ENCODE measurements at places on chromosomes 7 and 10.

DNA sequence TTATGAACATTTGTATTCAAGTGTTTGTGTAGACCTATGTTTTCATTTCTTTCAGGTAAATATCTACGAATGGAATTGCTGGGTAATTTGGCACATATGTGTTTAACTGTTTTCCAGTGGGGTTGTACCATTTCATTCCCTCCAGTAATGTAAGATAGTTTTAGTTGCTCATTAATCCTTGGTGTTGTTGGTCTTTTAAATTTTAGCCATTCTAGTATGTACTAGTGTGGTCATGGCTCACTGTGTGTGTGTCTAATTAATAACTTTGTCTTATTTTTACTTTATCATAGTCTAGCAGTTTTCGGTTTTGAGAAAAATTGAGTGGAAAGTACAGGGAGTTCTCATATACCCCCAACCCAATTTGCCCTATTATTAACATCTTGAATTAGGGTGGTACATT lies 278.8 kb downstream of the CAMK1D start:
- no peak for DNase-seq

- DNase-seq = no peak
These were observed 150.9 kb downstream of the SEMA3A start for GRCh38 chr7:84043661-84044191.

DNA sequence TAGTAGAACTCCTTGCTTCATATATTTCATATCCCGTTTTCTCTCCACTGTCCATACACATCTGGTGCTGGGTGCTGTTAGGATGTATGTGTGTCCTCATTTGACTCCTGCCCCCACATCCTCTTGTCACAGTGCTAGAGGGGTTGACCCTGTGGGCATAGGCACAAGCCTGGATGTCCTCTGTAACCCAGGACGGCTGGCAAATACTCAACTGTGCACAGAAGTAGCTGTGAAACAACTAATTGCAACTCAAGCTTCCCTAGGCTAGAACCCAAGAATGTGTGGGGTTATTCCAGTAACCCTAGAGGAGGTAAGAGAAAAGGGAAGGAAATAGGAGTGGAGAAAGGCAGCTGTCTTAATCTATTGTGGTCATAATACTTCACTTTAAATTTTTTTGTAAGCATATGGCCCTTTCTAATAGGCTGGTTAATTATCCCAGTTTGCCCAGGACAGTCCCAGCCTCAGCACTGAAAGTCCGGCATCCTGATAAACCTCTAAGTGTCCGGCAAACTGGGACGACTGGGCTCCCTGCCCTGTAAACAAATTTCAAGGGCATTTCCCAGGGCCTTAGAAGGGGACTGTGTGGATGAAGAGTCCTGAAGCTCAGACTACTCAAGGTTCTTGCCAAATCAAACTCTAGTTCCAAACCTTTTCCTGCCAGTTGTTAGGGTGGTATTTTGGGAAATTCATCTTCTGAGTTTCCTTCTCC lies 283.2 kb upstream of the CELF2 start:
- DNase-seq = no peak

DNA sequence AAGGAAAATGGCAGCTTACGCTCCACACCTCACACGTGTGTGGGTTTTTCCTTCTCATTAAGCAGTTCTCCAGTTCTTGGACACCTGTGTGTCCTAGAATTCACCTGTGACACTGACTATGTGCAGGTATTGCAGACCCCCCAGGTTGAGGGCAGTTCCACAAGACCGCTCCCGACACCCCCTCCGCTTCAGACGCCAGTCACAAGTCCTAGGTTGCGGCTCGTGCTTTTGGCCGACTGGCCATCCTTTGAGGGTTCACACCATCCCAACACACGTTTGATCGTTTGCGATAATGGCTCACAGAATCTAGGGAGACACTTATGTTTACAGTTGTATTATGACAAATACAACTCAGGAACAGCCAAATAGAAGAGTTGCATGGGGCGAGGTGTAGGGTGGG lies 44.5 kb downstream of the CAMK1D start:
- DNase-seq = no peak

GRCh38 chr7:46369933-46370654 lies 449.0 kb upstream of the IGFBP3 start:
- DNase-seq = no peak

DNA sequence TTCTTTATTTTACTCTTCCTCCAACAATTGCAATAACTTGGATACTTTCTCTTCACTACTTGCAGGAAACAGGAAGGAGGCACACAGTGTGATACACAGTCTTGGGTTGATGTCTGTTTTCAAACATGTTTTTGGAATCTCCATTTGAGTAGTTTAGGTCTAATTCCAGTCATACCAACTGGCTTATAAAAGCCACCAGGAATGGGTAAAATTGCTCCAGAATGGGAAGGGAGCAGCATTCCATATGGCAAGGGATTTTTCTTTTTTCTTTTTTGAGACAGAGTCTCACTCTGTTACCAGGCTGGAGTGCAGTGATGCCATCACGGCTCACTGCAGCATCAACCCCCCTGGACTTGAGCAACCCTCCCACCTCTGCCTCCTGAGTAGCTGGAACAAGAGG lies 545.1 kb upstream of the GALNT17 start:
- no peak for DNase-seq

GRCh38 chr10:47022311-47023131 lies 111.3 kb downstream of the PTPN20 start:
- DNase-seq = no peak

DNA sequence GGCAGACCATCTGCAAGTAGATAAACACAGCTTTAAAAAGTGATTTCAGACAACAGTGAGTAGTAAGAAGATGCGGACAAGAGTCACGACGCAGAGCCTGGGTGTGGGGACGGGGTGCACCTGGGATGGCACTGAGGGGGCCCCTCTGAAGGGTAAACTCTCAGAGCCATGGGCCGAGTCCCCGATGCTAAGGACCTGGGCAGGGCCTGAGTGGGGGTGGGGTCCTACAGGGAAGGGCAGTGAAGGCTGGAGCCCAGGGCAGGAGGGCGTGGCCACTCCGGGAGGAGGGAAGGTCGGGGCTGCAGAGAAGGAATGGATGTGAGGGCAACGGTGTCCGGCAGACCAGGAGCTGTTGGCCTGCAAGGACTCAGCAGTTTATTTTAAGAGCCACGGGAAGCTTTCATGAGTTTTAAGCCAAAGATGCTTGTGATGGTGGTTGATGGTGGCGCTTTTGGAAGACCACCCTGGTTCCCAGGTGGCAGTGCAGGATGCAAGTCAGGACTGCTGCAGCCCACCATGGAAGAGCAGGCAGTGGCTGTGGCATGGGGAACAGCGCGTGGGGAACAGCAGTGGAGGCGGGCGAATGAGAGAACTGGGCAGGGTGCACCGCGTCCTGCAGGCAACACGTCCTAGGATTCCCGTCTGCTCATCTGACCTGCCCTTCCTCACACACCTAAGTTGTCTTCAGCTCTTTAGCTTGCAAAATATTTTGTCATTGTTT lies 296.8 kb downstream of the DNAJB6 start:
- no peak for DNase-seq

DNA sequence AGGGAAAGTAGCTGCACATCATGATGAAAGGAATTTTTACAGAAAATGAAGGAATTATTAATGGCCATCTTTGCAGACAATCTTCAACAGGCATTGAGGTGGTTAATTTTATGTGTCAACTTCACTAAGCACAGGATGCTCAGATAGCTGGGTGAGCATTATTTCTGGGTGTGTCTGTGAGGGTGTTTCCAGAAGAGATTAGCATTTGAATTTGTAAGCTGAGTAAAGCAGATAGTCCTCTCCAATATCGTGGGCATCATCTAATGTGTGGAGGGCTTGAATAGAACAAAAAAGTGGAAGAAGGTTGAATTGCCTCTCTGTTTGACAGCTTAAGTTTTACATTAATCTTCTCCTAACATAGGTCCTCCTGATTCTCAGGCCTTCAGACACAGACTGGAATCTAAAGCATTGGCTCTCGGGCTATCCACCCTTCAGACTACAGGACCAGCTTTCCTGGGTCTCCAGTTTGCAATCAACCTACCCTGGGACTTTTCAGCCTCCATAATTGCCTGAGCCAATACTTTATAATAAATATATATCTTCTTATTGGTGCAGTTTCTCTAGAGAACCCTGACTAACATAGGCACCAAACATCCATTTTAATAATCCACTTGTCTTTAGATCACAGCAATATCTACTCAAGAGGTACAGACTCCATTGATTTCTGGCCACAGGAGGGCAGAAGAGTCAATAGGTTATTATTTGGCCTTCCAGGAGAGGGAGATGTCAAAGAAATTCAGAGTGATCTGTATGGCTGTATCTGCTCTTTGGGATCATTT lies 10.5 kb upstream of the CRPPA start:
- DNase-seq = no peak

- DNase-seq = no peak
These were observed 14.5 kb downstream of the WNT16 start for GRCh38 chr7:121343302-121343701.

GRCh38 chr7:142923391-142923790 lies 10.2 kb downstream of the TRPV5 start:
- DNase-seq = no peak

All from H9 (cell line).